ENCODE measurements at places on chromosomes 13 and 19.

- DNase-seq, result no peak
Measured at GRCh38 chr19:31275068-31275334, 74.2 kb downstream of the TSHZ3 start.

DNA sequence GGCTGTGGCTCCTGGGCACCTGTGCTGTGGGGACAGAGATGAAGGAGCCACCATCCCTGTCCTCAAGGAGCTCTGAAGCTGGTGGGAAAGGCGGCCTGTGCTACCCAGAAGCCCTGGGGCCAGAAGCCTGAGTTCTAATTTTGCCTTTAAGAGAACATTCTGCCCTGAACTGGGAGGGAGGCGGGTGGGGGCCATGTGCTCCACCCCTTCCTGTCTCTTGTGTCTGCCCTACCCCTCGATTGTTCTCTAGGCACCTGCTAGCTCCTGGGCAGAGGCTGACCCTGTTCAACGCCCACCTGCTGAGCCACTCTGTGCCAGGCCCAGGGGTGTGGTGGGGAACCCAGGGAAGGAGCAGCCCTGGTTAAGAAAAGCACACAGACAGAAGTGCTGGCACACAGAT lies 5.9 kb downstream of the TRAPPC6A start:
- no peak for DNase-seq

- DNase-seq, result peak; percentile 76
Measured at GRCh38 chr19:41327576-41328156, 17.7 kb downstream of the CCDC97 start.

DNA sequence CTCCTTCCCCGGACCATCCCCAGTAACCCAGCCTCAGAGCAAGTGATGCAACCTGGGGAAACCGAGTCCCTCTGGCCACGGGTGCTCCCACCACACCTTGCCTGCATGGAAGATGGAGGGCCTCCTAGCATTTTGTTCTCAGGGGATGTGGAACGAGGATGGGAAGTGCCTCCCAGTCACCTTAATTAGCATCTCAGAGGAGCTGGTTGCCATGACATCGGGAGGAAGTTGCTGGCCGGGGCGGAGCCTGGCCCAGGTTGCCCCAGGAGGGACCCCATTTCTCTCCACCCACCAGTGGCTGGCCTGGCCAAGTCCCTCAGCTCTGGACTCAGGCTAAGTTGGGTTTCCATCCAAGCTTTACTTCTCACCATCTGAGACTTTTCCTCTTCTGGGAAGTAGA lies 24.1 kb upstream of the PTPRS start:
- DNase-seq, result no peak

- no peak for DNase-seq
Measured at GRCh38 chr19:39411081-39411831, 1.2 kb upstream of the PLEKHG2 start.

- no peak for DNase-seq
Measured at GRCh38 chr13:44118881-44119280, 239.2 kb downstream of the LACC1 start.

DNA sequence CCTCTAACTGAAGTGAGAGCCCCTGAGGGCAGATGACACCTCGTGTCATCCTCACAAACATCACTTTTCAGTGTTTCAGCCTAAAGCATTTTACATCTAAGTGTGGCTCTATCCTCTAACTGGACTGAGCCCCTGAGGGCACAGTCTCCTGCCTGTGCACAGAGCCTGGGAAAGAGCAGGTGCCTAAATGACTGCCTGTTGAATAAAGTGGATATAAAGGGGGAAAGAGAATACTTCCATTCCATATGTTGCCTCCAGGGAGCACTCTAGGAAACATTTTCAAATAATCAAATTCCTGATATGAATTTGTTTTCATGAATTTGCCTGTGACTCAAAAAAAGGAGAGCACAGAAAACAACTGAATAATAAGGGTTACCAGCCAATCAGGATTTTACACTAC lies 32.2 kb downstream of the CNMD start:
- no peak for DNase-seq

DNA sequence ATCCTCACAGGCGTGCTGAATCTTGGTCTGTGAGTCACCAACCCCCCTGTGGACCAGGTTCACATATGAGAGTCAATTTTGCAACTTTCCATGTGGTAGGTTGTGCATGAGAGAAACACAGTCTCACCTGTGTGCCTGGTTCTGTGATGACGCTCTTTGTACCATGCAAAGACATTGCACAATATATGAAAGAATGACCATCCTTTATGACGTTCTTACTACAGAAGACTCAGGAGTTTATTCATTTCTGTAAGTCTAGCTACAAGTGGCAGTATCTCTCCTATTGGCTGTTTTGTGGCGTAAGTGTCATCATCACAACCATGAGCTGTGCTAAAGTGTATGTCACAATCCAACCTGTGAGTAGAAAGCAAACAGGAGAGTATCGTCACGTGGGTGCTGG lies 43.8 kb upstream of the ZNF728 start:
- no peak for DNase-seq

DNA sequence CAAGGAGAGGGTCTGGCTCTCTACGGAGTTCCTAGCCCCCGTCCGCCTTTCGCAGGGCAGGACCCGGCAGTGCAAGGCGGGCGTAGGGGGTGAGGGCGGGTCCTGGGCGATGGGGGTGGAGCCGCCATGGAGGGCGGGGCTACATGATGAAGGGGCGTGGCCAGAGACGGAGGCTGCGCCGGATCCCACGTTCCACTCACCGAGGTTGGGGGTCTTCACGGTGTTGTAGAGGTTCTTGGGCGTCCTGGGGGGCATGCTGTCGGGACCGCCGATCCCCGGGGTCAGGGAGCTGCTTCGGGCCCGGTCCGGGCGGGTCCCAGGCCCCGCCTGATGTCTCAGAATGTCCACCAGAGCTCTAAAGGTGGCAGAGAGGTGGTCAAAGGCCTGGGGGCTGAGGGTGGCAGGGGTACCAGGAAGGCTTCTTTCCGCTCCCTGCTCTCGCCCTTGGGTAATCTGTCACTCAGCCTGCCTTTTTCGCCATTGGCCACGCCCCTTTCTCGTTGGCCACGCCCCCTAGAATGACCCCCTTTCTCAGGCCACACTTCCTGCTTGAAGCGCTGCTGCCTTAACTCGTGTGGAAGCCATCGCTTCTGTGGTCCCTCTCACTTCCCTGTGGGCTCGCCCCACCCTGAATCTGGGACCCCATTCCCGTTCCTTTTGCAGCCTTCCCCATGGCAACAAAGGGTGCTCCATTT lies 2.5 kb downstream of the SHISA7 start:
- no peak for DNase-seq

DNA sequence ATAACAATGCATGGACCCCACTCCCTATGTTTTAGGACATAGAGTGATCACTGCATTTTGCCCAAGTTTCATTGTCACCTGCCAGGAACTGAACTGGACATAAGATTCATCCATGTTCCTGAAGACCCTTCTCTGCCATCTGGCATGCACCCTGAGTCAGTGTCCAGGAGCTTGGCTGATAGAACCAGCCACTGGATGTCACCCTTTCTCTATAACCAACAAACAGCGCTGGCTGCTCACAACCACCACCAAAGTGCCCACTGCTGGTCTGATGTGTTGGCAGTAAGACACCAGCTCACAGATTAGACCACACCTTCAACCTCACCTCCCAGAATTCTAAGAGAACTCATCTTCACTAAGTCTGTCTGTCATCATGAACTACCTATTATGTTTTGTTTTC lies 333.4 kb downstream of the ITGBL1 start:
- no peak for DNase-seq

DNA sequence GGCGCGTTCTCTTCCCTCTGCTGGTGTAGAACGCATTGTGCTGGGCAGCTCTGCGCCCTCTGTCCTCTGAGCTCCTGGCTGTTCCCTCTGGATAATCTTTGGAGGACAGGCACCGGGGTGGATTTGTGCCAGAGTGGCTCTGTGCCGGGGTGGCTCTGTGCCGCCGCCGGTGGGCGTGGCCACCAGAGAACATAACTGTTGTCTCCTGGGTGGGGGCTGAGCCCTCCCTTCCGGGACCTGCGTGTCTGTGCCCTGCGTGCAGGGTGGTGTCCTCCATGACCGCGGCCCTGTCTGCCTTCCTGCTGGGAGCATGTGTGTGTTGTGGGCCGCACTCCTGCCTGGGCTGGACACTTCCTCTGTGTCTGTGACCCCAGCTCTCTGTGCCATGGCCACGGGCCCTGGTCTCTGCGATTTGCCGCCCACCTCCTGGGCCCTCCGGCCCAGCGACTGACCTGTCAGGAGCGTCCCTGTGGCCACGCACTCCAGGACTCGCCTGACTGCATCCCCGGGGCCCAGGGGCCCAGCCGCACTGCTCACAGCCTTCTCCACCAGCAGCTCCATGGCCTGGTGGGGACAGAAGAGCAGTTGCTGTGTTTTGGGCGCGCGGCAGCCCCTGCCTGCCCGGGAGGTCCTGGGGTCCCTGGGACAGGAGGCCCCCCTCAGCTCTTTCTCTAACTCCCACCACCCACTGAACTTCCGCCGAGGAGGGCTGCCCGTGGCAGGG lies 22.4 kb upstream of the MATK start:
- no peak for DNase-seq

DNA sequence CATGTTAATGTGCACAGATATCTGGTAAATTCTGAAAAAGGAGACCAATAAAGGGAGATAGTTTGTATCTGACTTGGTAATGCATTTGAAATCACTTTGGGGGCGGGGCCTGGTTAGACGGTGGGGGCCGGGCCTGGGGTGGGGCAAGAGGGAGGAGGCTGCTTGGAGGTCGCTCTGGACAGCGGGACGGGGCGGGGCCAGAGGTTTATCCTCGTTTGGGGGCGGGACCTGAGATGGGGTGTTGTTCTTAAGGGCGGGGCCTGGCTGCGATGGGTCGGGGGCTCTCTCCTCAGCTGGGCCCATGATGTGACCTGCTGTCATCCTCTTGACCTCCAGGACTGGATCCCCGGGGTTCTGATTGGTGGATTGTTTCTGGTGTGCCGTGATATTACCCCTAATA lies 4.9 kb upstream of the ZNF808 start:
- no peak for DNase-seq

DNA sequence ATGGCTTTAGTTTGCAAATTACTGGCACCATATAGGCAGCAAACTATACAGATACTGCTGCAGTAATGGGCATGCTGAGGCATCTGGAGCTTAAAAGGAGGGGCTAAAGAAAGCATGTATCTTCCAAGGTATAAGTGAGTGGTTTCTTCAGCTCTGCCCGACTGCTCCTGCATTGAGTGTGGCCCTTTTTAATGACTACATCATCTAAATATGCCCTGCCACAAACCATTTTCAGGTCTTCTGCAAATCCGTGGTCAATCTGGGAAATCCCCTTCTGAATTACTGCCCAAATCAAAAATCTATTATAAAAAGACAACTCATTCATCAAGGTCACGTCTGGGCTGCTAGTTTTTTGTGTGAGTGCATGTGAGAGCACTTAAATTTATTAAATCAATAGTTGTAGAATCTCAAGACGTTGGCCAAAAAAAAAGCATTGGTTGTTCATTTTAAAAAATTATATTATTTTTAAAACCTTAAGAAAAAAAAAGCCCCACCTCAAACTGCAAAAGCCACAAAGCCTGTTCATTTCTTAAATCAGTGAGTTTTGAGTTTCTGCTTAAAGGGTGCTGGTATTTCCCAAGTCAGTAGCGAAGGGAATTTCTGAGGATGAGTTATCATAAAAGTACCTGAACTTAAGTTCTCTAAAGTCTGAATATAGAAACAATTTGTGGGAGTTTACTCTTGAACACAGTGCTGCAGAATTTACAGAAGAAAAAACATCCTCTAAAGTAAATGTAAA lies 16.3 kb downstream of the LCP1 start:
- DNase-seq, result no peak

DNA sequence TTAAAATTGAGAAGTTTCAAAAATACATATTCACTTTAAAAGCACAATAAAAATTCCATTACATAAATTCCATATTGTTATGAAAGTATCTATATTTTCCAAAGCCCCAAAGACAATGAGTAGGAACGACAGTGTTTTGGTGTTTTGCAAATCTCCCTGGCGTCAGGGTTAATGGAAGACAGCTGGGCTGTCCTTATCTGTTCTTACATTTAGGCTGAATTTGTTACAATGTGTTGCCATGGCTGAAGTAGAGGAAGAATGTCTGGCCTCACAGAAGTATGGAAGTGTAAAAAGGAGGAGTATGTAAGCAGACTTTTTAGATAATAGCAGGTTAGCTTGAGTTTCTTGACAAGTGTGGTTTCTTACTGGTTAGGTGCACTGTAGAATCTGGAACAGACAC lies 124.4 kb upstream of the SPATA13 start:
- no peak for DNase-seq

- no peak for DNase-seq
Measured at GRCh38 chr19:3276341-3276799, 51.9 kb downstream of the CELF5 start.

DNA sequence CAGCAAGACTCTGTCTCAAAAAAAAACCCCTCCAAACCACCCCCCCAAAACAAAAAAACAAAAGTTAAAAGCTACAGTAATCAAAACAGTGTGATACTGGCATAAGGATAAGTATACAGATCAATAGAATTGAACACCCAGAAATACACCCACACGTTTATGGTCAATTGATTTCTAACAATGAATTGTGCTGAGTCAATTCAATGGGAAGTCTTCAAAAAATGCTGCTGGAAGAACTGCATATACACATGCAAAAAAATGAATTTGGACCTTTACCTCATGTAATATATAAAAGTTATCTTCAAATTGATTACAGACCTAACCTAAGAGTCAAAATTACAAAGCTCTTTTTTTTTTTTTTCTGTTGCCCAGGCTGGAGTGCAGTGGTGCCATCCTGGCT lies 19.8 kb upstream of the NAPA start:
- no peak for DNase-seq

GRCh38 chr19:57068921-57069697 lies 50.7 kb upstream of the USP29 start:
- no peak for DNase-seq

- no peak for DNase-seq
Measured at GRCh38 chr13:29402166-29402636, 193.3 kb downstream of the SLC7A1 start.

- DNase-seq, result no peak
Measured at GRCh38 chr19:12782174-12782423, 6.7 kb upstream of the HOOK2 start.

DNA sequence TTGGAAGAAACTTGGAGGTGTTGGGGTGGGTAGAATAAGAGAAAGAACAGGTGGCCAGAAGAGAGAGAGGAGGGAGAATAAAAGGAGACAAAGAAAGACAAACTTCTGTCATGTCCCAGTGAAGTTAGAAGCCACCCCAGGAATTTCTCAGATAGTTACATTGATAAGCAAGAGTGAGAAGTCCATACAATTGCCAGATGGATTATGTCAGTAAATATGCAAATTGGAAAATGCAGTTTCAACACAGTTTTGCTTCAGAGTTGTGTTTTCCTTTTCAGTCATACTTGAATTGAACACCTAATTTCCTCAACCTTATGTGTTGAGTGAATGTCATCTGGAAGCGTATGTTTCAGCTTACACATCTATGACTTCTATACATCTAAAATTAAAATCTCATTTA lies 139.2 kb downstream of the RXFP2 start:
- no peak for DNase-seq

Data from activated T-helper 1 cell treated with anti-CD3 and anti-CD28 coated beads, Interleukin-2, amount 50 U/mL, for 16 hours (primary cell).